PC-3 (cell line): ENCODE measurements at places on chromosomes 4 and X.

GRCh38 chrX:47283015-47283771 is 50.4 kb downstream of the USP11 start:
- DNase-seq, result no peak

GRCh38 chr4:15682242-15683142 is 865 bp downstream of the FAM200B start:
- DNase-seq, result peak; percentile 16

- DNase-seq, result no peak
Measured at GRCh38 chr4:87053802-87054767, 119.3 kb downstream of the AFF1 start.

GRCh38 chr4:85127653-85128052 is 161.2 kb upstream of the WDFY3 start:
- DNase-seq, result peak; percentile 45

GRCh38 chr4:165844161-165844560 is 28.9 kb upstream of the TLL1 start:
- DNase-seq, result no peak

DNA sequence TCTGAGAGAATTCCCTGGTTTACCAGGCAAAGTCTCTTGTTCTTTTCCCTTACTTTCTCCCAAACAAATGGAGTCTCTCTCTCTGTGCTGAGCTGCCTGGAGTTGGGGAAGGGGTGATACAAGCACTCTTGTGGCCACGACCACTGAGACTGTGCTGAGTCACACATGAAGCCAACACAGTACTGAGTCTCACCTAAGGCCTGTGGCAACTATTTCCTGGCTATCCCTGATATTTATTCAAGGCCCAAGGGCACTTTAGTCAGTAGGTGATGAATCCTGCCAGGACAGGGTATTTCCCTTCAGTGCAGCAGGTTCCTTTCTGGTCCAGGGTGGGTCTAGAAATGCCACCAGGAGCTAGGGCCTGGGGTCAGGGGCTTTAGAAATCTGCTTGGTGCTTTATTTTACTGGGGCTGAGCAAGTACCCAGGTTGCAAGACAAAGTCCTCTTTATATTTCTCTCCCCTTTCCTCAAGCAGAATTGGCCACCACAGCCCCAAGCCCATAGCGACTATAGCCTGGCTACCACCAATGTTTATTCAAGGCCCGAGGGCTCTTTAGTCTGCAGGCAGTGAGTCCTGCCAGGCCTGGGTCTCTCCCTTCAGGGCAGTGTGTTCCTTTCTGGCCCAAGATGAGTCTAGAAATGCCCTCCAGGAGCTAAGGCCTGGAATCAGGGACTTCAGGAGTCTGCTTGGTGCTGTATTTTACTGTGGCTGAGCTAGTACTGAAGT is 10.5 kb downstream of the ARL13A start:
- peak; percentile 83 for DNase-seq

DNA sequence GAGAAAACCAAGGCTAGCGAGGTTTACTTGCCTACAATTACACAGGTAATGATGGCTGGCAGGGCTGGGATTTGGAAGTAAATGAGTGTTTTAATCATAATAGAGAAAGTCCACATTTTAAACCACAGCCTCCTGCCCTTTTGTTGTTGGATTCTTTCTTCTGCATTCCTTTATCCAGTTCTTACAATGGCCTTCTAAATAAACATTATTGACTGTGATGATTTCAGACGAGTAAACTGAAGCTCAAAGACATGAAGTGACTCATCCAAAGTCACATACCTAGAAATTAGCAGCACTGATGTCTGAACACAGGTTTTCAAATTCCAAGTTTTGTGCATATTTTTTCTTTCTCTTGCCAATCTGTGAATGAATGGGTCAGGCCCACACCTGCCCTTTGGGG is 51.2 kb upstream of the C1QTNF7 start:
- DNase-seq, result peak; percentile 54

- no peak for DNase-seq
Measured at GRCh38 chrX:3522101-3522650, 175.7 kb upstream of the MXRA5 start.

GRCh38 chrX:102712981-102713625 is 855 bp downstream of the GPRASP2 start:
- peak; percentile 66 for DNase-seq

- no peak for DNase-seq
Measured at GRCh38 chr4:81541161-81541945, 69.6 kb upstream of the RASGEF1B start.

GRCh38 chrX:120512627-120513026 is 43.5 kb upstream of the LAMP2 start:
- DNase-seq, result no peak

GRCh38 chrX:112477653-112478052 is 202.1 kb downstream of the LHFPL1 start:
- DNase-seq, result no peak

DNA sequence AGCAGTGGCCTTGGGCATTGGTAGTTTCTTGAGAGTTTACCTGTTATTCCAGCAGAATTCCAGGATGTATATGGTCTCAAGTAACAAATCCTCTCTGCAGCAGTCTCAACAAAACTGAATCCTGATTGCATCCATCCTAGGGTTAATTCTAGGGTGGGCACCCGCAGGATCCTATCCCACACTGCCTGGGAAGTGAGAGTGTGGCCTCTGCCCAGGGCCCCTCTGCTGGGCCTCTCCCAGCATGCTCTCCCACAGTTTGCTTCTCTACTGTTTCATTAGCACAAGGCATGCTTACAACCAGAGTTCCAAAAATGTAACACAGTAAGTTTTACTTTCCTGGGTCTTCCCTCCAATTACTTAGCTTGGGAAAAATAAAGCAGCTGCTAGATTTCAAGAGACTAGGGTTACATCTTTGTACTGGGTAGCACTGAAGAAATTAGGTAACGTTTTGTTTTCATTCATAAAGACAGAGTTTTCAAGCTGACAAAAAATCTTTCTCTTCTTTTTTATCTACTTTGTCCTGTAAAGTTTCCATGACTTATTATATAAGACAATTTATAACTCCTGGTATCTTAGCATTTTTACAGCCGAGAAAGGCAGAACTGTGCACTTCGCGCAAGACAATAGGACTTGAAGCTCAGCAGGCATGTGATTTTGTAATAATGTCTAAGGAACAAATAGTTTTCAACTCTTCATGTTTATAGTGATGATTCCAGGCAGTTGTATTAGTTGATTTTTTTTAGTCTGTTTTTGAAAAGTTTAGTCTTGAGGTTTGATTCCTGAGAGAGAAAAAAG is 131.2 kb upstream of the PCDH18 start:
- DNase-seq, result no peak

DNA sequence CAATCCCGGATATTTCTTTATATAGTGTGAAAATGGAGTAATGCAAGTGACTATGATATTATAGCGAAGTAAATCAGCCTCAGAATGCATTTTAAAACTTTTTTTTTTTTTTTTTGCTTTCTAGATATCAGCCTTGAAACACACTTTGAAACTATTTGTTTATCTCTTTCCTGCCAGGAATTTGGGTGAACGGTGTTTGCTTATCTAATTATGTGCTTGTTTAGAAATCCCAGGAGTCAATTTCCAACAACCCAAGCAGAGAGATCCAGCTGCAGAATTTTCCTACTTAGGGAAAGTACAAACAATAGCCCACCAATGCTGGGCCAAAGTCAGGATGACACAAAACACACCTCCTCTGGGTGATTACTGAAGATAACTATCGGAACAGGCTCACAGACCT is 958.8 kb downstream of the PCDH18 start:
- DNase-seq, result no peak

DNA sequence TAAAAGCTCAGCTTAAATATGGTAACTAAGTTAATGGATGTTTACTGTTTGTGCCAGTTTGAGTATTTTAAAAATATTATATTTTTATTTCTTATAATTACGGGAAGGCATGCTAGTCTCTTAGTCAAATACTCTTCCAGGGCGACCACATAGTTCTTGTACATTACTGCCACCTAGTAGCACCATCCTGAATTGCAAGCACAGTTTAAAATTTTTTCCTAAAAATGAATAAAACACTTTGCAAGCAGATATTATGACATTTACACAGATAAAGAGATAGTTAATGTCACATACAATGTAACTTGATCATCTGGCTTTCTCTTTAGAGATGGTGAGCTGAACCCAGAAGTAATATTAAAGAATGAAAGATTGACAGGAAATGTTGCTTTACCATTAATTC is 11.5 kb downstream of the NDP start:
- peak; percentile 62 for DNase-seq

- DNase-seq, result no peak
Measured at GRCh38 chr4:79266136-79266535, 59.7 kb downstream of the NAA11 start.

GRCh38 chr4:169311643-169312365 is 41.0 kb upstream of the SH3RF1 start:
- DNase-seq, result peak; percentile 53

DNA sequence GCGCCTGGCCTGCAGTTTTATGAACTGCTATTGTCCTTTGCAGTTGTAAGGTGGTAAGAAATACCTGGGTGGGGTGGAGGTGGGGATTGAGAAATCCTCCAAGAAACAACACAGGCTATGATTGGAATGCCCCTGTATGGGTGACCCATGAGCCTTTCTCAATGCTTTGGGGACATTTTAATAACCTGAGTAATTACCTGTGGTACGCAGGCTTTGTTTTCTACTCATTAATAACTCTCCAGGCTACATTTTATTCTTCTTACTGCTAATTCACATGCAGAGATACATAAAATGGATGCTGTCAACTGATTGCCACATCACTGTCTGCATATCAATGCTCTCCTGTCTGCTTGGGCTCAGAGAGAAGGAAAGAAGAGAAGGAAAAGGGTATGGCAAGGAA is 41.8 kb downstream of the PHEX start:
- DNase-seq, result no peak

DNA sequence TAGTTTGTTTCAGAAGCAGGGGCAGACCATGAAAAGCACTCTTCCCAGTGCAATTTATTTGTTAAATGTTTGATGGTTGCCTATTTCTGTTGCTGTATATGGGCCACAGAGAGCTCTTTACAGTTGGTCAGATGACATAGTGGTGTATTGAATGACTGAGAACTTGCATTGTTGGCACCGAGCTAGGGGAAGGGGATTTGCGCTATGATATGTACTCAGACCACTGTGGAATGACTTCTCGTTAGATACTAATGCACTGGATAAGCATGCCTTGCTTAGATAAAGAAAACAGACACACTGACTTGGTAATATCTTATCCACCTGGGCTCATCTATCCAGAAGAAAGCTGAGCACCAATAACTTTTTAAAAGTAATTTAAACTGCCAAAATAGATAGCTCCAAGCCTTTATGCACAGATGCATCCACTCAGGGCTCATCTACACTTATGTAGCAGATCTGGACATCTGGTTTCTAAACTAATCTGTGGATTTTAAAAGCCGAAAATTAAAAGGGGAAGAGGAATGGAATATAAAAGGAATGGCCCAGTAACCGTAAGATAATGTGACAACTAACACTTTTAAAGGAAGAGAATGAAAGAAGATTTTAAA is 132.7 kb downstream of the GATB start:
- no peak for DNase-seq

DNA sequence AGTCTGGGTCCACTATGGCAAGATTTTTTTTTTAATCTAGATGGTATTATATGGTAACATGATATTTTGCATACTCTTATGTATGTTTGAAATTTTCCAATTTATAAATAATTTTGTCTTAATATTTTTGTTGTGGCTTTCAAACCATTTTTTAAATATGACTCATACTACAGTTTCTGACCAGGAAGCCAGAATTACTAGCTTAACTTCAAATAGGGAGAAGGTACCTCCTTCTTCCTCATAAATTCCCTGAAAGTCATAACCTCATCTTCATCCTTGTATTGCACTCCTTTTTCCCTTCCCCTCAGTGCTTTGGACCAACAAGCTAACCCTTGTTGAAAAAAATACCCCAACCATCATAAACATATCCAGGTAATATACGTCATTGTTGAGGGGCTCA is 21.6 kb downstream of the ARAP2 start:
- peak; percentile 37 for DNase-seq

DNA sequence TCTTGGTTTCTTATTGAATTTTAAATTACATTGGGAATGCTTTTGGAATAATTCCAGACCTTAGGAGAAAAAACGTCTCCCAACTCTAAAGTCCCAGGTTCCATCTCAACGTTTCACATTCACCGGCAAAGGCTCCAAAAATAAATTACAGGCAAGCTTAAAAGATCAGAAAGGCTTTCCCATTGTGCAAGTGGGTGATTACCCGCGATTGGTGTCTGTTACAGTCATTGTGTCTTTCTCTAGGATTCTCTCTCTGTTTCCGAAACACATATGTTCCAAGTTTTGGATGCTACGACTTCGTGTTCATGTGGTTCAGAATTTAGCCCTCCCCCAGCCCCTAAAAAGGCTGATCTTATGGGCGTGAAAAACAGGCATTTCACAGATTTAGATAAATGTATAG is 41.8 kb downstream of the PALLD start:
- no peak for DNase-seq

DNA sequence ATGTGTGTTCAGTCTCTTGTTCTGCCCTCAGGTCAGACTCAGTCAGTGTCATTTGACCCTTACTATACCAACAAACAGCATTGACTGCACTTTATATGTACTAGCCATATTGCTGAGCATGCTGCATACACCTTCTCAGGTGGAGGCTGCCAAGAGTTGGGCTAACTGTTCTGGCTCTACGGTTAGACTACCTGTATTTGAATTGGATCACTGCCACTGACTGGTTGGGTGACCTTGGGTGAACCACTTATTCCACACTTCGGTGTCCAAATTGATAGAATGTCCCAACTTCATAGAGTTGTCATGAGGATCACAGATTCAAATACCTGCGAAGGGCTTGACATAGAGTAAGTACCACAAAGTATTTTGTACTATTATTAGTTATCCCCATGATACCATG is 91.2 kb upstream of the GPR50 start:
- DNase-seq, result no peak

DNA sequence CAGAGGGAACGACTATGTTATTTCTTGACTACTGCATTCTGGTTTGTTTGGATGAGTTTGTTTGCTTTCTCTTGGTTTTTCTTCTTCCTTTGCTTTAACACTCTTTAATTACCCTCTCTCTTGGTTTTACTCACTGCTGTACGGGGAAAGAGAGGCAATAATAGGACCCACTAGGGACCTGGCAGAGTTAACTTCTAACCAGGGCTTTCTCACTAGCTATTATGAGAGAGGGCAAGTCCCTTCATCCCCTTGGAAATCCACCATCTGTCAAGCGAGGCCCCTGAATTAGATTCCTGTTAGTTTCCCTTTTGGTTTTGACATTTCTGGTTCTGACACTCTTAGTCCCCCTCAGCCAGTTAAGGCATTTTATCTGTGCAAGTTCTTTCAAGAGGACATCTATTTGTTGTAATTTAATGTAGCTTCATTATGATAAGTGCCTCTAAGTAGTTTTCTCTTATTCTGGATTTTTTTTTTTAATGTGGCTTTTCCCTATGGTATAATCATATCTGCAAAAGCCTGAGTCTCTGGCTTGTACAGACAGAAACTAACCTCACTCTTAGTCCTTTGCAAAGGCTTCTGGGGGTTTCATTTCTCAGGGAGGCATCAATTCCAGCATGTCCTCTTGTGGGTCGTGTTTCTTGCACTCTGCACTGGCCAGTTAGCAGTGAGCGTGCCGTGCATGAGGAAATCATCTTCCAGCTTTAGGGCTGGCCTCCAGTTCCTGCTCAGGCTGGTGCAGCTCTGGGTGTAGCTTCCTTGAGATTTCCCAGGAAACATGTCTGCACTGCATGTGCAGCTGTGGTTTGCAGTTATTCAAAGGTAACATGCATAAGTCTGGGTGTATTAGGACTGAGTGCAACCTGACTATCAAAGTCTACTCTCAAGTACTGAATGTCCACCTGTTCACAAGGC is 221.3 kb downstream of the STIM2 start:
- DNase-seq, result no peak
